ENCODE measurements at places on chromosomes 12 and 14.

- DNase-seq = no peak
Observed at GRCh38 chr14:57533214-57533613, 39.6 kb upstream of the CCDC198 start.

- DNase-seq = peak; percentile 82
Observed at GRCh38 chr12:68856510-68856909, 48.5 kb downstream of the MDM2 start.

DNA sequence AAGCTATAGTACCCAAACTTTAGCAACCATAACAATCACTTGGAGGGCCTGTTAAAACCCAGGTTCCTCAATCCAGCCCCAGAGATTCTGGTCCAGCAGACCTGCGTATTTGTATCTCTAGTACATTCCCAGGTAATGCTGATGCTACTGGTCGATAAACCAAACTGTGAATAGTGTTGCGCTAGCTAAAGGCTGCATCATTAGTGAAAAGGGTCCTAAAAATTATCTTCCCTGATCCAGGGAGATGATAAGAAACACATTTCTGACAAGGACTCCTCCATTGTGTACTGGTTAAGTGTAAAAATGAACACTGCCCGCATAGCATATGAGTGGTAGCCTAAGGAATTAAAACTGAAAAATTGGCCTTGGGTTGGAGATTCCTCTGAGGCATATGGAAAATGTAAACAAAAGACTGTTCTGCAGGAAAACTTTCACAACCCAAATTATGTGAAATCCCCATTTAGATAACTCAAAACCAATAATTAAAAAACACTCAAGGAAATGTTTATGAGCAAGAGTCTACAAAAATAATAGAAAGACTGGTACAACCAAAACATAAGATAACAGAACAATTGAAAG lies 322.7 kb downstream of the CEP128 start:
- no peak for DNase-seq

DNA sequence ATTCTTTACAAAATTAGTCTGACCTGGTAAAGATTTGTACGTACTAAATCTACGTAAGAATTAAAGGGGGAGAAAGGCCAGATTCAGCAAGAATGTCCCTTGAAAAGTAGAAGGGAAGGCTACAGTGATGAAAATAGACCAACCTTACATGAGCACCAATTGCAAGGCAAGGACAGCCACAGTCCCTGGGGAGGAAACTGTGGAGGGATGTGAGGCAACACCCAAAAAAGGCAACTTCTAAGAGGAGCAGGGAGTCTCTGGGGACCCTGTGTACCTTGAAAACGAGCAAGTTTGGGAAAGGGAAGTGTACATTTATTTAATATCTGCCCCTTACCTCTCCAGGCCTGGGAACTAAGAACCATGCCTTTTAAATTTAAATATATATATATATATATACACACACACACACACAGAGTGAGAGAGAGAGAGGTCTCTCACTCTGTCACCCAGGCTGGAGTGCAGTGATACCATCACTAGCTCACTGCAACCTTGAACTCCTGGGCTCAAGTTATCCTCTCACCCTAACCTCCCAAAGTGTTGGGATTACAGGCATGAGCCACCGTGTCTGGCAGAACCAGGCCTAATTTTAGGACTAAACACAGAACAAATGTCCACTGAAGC lies 56.4 kb downstream of the TMCC3 start:
- no peak for DNase-seq

- DNase-seq = no peak
Observed at GRCh38 chr12:87304406-87304805, 724.8 kb downstream of the C12orf50 start.

- DNase-seq = no peak
Observed at GRCh38 chr14:100222224-100223093, 16.5 kb upstream of the YY1 start.

DNA sequence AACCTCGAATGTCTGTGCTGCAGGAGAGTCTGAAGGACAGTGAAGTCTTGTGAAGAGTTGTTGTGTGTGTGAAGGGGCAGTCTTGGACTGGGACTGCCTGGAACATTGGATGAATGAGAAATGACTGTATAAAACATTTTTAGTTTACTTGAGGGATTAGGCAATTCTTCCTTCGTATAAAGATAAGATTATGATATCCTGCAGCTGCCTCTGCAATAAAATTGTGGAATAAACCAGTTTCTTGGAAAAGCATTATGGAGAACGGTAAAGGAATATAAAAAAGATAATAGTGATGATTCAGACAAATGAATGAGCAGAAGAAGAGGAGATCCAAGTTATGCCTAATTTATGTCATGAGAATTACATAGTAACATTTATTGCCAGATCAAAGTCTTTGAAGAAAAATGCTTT lies 30.9 kb upstream of the LUM start:
- DNase-seq = no peak

DNA sequence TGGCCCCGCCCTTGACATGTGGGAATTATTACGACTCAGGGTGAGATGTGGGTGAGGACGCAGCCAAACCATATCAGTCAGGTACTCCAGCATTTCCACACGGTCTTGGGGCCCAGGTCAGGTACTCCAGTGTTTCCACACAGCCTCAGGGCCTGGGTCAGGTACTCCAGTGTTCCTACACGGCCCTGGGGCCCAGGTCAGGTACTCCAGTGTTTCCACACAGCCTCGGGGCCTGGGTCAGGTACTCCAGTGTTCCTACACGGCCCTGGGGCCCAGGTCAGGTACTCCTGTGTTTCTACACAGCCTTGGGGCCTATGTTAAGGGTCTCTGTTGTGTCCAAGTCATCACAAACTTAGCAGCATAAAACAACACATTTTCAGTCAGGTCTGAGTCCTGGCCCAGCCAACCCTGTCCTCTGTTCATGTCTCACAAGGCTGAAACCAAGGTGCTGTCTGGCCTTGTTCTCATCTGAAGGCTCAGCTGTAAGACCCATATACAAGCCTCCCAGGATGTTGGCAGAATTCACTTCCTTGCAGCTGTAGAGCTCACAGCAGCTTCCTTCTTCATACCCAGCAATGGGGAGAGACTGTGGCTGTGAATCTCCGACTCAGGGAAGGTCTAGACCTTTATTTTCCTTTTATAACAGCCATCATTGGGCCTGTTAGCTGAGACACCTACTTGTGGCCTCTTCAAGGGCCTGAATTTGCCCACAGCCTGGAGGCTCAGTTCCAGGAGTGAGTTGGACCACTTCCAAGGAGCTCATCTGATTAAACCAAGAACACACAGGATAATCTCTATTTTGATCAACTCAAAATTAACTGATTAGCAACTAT lies 107.6 kb upstream of the SFSWAP start:
- DNase-seq = no peak

GRCh38 chr14:101127224-101127623 lies 223.7 kb upstream of the RTL1 start:
- no peak for DNase-seq

DNA sequence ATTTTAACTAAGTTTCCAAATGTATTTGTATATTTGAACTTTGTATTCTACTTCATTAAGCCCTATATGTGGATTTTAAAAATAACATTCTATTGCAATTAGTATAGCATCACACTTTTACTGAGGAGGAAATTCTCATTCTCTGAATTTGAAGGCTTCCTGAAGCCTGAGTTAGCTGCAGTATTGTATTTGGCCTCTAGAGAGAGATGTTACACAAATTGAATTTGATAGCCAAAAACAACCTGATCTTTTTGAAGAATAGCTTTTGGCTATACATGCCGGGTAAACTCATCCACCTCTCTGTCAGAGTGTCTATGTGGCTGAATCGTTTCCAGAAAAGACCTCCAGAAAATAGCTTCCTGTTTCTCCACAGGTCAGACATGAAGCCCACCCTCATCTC lies 316.5 kb upstream of the OR4E1 start:
- DNase-seq = no peak

DNA sequence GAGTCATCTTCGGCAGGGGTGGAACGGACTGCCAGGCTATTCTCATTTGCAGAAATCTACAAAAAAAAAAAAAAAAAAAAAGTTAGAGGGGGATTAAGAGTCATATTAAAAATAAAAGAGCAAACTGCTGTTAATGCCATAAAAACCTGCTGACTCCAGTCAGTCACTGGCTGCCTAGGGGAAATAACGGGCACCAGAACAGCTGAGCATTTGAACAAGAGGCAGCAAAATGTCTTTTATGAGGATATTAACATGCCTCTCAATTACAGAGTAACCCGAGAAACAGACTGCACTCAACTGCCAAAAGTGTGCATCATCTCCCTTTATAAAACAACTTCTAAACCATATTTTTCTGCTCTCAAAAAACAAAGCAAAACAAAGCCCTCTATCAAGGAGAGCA lies 28.7 kb upstream of the CERS5 start:
- no peak for DNase-seq

- peak; percentile 74 for DNase-seq
Observed at GRCh38 chr12:89345830-89346740, 6.2 kb downstream of the DUSP6 start.

- no peak for DNase-seq
Observed at GRCh38 chr14:51129130-51129529, 34.2 kb upstream of the TRIM9 start.

- no peak for DNase-seq
Observed at GRCh38 chr12:92445253-92446082, 257.3 kb upstream of the PLEKHG7 start.

DNA sequence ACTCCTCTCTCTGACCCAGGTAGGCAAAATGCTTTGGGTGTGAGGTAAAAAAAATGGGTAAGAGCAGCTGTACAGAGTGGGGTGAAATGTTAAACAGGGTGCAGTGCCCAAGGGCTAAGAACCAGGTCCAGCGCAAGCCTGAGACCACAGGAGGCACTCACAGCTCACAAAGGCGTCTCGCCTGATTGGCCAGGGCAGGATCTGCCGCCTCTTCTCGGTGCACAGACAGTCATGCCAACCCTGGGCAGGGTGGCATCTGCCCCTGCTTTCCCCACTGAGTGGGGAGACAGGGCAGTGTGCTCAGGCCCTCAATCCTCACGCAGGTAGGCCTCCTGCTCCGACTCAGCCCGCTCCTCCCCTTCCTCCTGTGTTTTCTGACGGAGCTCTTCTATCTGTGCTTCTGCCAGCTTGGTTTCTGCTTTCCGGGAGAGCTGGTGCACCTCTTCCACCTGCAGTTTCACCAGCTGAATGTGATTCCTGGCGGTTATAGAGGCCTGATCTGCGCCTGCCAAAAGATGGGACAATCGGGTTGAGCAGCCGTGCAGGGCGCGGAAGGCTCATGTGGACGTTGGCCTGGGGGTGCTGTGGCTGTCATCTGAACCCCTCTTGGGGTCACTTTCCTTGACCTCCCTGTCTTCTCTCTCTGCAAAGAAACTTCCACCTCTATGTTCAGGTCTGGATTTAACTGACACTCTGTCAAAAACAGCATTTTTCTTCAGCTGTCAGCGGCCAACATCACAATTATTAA lies 4.7 kb downstream of the B3GNT4 start:
- DNase-seq = no peak

DNA sequence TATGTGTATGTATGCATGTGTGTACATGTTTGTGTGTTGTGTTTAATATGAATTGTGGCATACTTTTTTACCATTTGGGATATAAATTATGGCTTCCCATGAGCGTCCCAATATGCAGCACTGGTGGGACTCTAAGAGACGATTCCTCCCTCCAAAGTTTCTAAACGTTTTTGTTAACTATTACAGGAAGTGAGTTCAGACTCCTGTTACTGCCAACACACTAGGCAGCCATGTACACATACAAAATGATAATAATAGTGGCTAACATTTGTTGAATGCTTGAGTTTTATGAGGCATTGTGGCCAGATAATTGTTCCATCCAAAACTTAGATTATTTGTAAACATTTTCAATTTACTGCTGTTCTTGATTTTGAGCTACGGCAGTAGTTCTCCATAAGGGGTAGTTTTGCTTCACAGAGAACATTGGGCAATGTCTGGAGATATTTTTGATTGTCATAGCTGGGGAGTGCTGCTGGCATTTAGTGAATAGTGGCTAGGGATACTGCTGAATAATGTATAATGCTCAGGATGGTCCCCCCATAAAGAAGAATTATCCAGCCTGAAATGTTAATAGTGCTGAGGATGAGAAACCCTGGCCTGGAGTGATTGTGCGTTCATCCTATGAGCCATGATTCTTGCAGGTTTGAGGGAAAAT lies 45.1 kb downstream of the ARID2 start:
- no peak for DNase-seq

DNA sequence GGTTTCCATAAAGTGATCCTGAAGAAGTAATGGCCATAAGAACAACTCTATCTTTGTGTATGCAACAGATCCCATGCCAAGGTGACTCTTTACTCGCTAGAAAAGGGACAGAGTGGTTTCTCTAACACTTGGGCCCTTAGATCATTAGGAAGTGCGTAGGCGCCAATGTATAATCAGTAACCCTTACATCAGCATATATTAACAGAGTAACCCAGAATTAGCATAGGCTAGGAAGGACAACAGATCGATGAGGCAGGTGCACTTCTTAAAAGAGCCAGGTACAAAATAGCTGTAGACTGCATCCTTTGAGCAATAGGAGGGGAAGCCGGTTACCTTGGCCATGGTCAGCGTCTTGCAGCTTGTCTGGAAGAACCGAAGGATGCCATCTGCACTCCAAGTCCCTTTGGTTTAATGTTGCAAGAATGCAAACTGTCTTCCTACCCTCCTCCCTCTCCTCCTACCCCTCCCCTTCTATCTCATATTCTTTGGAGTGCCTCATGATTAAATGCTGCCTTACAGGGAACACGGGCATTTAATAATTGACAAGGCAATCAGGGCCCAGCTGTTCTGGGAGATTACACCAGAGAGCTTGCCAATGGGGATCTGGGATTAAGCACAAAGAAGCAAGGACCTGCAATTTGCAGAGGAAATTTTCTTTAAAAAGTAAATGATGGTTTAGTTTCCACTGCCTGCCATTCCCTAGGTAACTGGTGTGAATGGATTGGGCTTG lies 8.0 kb downstream of the GSG1 start:
- DNase-seq = peak; percentile 7

- DNase-seq = no peak
Observed at GRCh38 chr12:5140190-5140589, 96.5 kb downstream of the KCNA5 start.

DNA sequence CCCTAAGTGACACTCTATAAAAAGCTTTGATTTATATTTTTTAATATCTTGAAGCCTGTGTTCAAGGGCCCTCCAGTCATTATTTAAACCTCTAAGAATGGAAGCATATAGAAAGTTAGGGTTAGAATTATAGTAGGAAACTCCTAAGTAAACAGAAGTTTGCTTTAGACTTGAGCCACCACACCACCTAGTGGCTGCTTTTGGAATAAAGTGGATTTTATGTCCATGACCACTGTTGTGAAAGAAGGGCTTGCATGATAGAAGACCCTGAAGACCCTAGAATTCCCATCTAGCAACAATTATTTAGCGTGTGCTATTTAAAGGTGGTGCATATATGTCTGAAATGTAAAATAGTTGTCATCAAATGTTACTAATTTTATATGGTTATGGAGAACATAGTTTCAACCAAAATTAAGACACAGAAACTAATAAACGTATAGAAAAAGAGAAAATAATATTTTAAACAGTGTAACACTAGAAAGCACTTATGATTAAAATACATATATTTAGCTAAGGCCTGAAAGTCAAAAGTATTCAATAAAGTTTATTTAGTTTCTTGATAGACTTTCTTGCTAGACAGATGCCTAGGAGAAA lies 21.3 kb downstream of the LRRIQ1 start:
- no peak for DNase-seq

DNA sequence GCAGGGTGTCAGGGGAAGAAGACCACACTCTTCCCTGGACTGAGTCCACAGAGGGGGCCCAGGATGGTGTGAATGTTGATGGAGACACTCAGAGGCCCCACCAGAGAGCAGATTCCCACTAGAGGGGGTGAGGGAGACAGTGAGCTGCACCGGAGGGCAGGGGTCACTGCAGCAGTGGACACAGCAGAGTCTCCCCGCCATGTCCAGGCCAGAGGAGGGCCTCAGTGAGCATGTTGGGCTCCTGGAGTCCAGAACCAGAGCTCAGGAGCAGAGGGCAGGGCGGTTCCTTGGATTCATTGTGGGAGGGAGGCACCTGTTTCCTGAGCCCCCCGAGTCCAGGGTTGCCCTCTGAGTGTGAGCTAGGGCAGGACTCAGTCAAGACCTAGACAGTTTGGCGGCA lies 1.8 kb upstream of the KRT82 start:
- DNase-seq = no peak
